Stimulated activated CD4-positive, alpha-beta T cell treated with anti-CD3 and anti-CD28 coated beads, Interleukin-12 subunit alpha, Interleukin-12 subunit beta, amount 100 ng/mL, for 48 hours (primary cell): ENCODE measurements at places on chromosomes 2 and 18.

DNA sequence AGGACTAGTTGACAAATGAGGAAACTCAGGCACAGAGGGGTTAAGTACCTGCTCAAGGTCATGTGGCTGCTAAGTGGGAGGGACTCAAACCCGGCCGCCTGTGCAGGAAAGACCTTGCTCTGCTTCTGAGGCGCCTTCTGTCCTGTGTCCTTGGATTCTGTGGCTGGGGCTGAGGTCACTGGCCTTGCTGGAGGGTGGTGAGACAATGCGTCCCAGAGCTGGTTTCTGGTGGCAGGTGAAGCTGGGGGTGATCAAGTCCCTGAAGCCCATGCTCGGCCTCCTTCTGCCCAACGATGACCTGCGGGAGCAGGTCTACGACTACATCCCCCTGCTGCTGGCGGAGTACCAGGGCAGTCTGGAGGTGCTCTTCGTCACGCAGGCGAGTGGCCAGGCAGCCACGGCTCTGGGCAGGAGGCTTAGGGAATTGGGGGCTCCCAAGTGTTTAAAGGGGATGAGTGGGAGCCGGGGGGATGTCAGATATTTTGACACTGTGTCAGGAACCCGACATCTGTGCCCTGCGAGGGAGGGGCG lies 16.1 kb downstream of the MROH2A start:
- DNase-seq: no peak

DNA sequence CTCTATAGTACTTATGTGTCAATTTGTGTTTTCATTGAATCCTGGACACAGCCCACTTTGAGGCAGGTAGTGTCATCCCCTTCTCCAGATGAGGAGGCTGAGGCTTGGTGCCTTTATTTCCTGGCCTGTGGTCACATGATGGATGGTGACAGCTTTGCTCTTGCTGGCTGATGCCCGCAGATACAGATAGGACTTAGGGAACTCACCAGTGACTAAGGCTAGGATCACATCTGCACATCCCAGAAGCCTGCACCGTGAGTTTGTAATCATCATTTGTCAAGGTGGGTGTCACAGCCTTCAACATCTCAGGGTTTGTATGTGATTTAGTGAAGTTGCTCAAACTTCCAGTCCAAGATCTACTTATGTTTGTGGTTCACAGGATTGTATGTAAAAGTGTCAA lies 295.1 kb upstream of the RAB12 start:
- no peak for DNase-seq

DNA sequence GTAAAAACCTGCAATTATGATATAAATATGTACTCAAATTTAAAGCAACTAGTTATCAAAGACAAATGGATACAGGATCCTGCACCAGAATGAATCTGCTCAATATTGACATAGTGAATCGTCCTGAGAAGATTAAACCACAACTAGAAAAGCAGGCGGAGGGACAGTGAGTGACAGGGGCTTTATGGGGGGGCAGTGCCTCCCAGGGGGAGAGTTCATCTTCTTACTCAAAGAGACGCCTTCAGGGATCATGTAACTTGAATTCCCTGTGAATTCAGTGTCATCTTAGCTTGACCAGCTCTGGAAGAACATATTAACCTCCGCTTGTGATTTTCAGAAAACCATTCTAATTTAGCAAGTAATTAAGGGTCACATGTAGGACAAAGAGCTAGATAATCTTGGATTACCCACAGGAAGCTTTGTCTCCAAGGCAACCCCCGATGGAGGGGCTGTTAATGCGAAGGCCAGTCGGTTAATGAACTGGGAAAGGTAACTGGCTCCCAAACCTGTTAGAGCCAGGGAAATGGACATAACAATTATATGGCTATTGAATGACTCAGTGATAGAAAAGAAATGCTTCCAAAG lies 17.4 kb upstream of the LMAN1 start:
- DNase-seq: no peak

- no peak for DNase-seq
These were observed 680 bp upstream of the FHOD3 start for GRCh38 chr18:36296650-36297416.

DNA sequence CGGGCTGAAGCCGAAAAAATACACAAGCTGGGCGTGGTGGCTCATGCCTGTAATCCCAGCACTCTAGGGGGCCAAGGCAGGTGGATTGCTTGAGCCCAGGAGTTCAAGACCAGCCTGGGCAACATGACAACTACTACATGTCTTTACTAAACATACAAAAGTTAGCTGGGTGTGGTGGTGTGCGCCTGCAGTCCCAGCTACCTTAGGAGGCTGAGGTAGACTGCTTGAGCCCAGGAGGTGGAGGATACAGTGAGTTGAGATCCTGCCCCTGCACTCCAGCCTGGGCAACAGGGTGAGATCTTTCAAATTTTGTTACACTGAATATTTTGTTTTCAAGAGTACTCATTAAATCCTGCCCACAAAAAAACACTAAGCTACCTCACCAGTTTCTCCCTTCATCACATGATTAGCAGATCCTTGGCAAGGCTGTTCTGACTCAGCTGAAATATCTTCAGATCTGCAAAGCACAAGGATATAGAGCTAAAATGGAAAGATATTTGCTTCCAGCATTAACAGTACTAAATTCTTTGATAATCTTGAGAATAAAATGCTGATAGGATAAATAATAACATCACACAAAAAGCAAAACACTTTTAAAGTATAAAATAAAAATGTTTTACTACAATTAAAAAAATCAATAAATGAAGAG lies 28.2 kb upstream of the MCM6 start:
- DNase-seq: no peak

- DNase-seq: no peak
These were observed 85.7 kb upstream of the UNC80 start for GRCh38 chr2:209685963-209686362.

- DNase-seq: no peak
These were observed 119.6 kb downstream of the SLC8A1 start for GRCh38 chr2:40332191-40332826.

DNA sequence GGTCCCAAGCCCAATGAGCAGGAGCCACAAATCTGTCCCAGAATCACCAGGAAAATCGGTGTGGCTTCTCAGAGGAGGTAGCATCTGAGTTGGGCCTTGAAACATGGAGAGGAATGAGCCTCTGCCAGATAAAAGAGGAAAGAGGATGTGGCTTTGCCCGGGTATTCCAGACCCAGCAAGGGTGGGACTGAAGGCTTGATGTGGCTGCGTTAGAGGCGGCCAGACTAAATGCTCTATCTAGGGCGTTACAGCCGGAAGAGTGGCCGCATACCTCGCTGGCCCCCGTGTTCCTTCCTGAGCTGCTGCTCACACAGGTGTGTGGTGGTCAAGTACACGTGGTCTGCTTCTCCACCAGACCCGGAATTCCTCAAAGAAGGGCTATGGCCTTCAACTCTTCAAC lies 33.9 kb upstream of the POMC start:
- DNase-seq: no peak

GRCh38 chr2:201344663-201345366 lies 12.3 kb downstream of the FLACC1 start:
- DNase-seq: no peak

GRCh38 chr2:135960656-135961551 lies 24.5 kb downstream of the DARS1 start:
- no peak for DNase-seq

DNA sequence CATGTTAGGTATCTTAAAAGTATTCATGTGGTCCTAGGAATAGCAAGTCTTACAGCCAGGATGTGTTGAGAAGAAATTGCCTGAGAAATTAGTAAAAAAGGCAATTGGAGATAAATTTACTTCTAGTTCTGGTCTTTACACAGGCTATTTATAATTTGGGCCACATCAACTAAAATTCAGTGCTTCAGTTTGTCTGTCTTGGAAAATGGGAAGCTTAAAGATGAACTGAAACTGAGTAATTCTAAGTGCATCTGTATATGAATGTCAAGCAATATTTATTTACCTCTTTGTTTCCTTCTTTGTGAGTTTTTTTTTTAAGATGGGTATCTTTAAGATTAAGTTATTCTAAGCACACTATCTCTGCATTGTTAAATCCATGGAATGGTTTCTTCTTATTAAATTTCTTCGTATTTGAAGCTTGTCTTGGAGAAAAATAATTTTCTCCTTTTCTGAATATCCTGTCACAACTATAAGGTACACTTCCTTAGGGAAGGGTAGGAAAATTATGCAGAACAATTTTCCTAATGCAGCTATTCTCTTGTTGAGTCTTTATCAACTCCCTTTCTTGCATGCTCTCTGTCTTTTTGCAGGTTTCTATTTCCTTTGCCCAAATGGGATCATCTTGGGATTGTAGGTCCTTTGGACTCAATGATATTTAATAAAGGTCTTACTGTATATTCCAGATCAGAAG lies 39.7 kb upstream of the MMADHC start:
- no peak for DNase-seq

DNA sequence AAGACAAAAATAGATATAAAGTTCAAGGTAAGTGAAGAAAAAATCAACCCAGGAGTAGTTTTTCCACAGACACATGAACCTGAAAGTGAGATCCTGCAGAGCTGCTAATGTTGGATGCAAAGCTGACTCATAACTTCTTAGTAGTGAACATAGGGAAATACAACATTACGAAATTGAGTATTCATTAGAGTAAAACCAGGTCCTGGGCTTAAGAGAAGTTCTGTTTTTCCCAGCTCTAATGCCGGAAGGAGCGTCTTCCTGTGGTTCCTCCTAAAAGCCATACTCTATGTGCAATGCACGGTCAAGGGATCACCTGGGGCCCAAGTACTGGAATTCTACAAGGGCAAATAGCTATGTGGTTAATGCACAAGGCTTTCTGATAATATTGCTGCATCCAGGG lies 141.7 kb downstream of the RBMS1 start:
- DNase-seq: no peak

DNA sequence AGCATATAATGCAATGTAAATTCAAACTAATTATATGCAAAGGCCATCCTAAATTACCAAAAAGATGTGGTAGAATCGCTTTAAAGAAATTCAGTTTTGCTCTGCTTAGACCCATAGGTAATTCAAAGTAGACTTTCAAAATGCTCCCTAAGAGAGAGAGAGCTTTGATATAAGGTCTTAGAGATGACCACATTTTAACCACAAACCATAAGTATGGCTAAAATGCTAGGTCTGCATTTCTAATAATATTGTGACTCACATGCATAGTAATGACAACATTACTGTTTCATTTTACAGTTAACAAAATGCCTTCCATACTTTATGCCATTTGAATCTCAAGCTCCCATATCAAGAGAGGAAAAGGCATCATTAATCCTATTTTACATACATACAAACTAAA lies 144.5 kb downstream of the RAD51AP2 start:
- DNase-seq: no peak
